ENCODE measurements at places on chromosomes 11 and 22.
A peak's percentile ranks its signal among the peaks of the same experiment; 100 is the strongest.

DNA sequence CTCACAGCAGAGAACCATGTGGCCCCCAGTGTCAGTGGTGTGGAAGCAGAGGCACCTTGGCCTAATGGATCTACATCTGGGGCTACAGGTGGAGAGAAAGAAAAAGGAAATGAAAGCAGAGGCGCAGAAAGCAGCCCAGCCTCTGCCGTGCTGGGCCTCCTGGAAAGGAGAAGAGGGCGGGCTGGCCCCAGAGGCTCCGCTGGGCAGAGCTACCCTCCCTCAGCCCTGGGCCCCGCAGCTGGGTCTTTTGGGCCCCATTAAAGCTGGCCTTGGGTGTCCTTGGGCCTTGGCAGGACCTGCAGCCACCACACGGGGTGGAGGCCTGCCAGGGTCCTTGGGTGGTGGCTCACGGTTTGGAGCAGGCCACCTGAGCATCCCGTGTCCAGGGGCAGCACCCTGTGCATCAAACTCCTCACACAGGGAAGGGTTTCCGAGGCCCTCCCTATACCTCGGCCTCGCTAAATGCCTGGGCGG is 31.6 kb upstream of the GAL start:
- DNase-seq: no peak

- DNase-seq: no peak
These were observed 6.4 kb downstream of the TP53I11 start for GRCh38 chr11:44944181-44944852.

DNA sequence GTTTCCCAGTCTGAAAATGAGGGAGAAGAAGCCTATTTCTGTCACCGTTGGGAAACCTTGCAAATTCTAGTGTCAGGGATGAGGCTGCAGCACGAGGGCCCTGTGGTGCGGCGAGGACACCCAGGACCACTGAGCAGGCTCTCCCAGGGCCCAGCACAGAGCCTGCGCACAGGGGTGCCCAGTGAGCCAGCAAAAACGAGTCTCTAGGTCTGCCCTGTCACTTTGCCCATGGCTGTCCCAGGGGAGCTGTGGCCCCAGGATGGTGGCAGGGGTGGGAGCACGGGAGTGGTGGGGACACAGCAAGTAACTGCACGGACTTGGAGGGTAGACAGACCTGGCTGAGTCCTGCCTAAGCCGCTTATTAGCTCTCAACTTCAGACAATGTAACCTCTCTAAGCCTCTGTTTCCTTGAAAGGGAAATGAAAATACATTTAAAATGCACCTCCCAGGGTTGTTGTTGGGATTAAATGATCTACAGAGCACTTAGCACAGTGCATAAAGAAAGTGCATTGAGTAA is 44.2 kb downstream of the DSCAML1 start:
- DNase-seq: no peak

DNA sequence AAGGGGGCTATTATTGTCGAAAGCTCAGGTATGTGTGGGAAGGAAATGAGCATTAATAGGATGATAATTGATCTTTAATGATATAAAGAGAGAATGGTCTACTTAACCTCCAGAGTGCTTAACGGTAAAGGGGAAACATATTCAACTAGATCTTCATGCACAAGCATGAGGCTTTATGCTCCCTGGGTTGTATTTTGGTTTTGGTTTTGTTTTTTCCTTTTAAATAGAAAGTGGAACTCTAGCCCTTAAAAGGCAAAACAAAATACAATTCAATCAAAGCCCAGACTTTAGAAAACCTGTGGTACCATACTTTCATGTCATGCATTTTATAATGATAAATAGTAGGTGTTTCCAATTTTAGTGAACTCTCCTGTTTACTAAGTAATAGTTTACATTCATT is 622.7 kb downstream of the METTL15 start:
- DNase-seq: no peak

DNA sequence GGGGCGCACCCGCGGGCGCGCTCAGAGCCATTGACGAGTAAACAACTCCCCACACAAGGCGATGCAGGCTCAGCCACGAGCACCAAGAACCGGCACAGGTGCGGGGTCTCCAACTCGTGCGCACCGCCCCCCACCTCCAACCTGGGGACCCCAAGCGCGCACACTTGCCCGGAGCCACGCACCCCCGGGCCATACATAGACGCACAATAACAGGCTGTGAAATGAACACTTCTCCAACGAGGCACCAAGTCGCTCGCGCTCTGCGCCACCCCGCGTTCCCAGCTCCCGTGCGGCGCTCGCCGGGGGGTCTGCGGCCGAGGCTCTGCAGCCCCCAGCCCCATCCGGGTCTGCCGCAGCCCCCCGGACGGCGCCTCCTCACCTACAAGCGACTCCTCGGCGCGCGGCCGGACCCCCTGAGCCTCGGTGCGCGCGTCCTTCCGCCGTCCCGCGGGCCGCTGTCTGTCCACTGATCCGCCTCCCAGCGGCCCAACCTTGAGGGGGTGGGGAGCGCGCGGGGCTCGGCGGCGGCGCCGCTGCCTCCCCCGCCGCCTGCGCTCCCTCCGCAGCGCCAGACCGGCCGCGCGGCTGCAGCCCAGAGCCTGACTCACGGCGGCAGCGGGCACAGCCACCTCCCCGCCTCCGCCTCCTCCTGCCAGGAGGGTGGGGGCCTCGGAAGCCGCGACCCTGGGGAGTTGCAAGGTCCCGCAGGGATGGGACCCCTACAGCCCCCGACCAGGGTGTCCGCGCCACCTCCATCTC is 1.6 kb downstream of the IFITM10 start:
- DNase-seq: no peak

DNA sequence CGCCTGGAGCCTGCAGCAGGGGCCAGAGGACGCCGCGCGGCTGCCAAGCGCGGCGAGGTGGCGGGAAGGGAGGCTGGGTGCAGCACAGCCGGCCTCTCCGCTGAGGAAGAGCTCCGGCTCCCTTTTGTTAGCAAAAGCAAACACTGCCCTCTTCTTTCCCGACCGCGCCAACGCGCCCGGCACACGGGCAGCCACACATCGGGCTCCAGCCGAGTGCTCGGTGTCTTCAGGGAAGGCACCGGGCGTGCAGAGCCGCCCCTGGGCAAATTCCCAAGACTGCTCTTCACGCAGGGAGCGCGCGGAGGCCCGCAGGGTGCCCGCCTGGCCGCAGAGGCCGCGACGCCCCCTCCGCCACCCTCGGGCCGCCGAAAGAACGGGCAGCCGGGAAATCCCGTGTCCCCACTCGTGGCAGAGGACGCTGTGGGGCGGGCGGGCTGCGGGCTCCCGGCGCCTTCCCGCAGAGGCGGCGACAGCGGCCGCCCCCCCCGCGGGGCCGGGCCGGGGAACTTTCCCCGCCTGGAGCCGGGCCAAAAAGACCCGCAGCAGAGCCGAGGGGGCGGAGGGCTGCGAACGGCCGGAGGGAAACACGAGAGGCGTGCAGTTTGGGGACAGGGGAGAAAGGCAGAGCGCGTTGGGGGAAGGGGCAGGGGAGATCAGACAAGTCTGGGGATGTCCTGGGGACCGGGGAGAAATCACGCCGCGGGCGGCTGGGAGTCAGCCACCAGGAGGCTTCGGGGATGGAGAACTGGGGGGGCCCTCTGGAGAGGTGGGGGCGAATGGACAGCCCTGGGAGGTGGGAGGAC is 931 bp downstream of the CADM1 start:
- DNase-seq: no peak

DNA sequence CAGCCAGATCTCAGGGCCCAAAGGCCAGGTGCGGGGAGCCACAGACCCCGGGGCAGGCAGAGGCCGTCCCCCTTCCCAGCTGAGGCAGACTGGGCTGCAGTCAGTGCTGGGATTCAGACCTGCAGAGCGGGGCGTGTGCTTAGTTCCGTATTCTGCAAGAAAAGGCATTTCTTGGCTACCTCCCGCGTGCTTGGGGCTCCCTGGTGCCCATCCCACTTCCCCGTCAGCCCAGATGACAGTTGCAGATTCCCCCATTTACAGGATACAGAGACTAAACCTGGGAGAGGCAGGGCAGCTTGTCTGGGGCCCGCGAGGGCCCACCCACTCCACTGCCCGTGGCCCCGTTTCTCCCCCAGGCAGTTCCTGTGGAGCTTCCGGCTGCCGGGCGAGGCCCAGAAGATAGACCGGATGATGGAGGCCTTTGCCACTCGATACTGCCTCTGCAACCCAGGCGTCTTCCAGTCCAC is 18.3 kb downstream of the CYTH4 start:
- no peak for DNase-seq

- no peak for DNase-seq
These were observed 83.7 kb downstream of the BLID start for GRCh38 chr11:122032317-122032716.

GRCh38 chr11:44982496-44983062 is 31.9 kb upstream of the TP53I11 start:
- DNase-seq: no peak

GRCh38 chr22:37690901-37691504 is 4.9 kb downstream of the NOL12 start:
- no peak for DNase-seq

GRCh38 chr11:77497368-77497767 is 23.5 kb upstream of the PAK1 start:
- no peak for DNase-seq

DNA sequence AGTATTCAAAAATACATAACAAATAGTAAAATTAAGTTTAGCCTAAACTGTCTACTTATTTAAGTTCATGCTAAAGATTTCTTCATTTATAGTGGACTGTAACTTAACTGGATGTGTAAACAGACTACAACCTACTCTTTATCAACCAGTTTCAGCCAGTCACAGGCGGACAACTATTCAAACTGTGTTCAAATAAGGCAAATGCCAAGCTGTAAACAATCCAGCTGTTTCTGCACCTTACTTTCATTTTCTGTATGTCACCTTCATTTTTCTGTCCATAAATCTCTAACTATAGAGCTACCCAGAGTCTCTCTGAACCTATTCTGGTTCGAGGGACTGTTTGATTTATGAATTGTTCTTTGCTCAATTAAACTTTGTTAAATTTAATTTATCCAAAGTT is 992.8 kb downstream of the DLG2 start:
- DNase-seq: no peak

DNA sequence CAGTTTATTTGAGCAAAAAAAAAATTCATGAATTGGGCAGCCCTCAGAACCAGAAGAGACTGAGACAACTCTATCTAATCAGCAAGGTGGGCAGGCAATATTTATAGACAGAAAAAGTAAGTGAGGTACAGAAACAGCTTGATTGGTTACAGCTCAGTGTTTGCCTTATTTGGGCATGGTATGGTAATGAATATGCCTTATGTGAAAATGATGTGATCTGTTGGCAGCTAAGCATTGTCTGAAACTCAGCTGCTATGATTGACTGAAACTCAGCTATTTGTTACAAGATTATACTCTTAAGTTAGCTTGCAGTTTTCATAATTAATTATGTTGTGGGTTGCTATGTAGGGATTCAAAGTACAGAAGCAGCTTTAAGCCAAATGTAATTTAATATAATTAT is 127.6 kb downstream of the CNTN5 start:
- no peak for DNase-seq

GRCh38 chr11:46942172-46942571 is 5.6 kb downstream of the CSTPP1 start:
- DNase-seq: no peak

DNA sequence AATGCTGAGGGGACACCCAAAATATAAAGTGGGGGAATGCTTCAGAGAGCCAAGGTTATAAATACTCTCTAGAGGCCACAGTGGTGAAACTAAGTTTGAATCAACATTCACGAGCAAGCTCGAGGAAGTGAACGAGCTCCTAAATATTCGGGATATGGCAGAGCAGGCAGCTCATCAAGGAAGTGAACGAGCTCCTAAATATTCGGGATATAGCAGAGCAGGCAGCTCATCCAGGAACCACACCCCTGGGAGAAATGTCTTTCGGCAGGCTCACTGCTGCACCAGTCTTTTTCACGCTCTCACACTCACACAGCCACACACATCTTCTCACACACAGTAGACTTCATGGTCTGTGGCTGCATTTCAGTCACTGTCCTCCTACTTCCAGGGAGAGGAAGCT is 787.5 kb downstream of the OPCML start:
- no peak for DNase-seq

DNA sequence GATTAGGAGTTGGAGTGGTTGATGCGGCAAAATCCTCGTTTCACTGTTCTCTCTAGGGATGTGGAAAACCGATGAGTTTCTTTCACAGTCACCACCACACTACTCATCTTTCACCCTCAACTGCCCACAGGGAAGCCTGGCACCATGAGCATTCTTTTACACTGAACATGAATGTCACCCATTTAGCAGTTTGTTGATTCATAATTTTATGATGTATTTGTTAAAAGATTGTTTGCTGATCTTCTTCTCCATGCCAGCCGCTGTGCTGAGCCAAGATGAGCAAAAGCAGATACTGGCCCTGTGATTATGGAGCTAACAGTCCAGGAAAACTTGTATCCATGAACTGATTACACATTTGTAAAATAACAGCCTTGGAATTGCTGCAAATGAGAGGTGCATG is 3.9 kb upstream of the SCGB1D2 start:
- DNase-seq: no peak

- peak; percentile 41 for DNase-seq
These were observed 23.5 kb downstream of the TP53I11 start for GRCh38 chr11:44927174-44927661.

DNA sequence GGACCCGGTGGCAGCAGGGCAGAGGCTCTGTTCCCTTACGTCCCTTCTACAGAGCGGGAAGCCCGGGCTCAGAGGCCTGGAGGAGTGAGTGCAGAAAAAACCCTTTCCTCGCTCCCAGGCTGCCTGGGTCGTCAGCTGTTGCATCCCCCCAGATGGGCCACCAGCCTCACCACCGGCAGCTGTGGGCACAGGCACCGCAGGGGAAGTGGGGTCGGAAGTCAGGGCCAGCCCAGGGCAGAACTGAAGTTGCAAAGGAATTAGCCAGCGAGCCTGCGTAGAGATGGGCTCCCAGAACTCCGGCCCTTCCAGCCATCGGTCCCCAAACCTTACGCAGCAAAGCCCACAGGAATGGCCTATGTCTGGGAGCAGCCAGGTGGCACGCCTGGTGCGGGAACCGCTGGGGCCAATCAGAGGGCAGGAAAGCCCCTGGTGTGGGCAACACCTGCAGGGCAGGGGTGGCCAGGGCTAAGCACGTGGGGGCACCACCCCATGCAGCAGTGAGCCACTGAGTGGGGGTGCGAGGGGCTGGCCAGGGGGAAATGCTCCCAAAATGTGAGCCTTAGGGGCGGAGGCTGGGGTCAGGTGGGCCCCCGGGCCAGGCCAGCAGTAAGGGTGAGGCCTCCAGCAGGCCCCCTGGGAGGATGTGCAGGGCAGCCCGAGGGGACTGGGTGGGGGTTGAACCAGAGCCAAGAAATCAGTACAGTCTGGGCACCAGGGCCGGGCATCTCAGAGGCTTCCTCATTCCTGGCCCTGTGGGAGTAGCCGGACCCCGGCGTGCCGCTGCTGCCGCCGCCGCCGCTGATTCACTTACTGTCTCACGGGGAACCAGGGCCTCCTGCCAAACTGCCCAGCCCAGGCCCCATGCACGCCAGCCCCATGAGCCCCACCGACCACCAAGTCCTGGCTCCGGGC is 58.2 kb downstream of the WNT7B start:
- DNase-seq: no peak
